ENCODE measurements at places on chromosomes 4 and X.

DNA sequence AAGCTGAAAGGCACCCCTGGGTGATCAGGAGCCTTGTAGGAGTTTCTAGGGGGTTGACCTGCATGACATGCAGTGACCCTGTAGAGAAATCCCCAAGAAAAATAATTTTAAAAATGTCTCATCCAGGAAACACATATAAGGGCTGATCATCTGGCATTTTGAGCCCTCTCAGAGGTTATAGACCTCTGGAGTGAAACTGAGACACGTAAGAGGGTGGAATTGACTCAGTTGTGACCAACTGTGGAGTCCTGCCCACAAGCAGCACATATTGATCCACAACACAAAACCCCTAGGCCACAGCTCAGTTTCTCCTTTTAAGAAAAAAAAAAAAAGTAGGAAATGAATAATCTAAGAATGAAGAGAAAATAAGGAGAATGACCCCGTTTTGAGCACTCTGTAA, 32.5 kb upstream of the MTMR8 start:
- DNase-seq = no peak

DNA sequence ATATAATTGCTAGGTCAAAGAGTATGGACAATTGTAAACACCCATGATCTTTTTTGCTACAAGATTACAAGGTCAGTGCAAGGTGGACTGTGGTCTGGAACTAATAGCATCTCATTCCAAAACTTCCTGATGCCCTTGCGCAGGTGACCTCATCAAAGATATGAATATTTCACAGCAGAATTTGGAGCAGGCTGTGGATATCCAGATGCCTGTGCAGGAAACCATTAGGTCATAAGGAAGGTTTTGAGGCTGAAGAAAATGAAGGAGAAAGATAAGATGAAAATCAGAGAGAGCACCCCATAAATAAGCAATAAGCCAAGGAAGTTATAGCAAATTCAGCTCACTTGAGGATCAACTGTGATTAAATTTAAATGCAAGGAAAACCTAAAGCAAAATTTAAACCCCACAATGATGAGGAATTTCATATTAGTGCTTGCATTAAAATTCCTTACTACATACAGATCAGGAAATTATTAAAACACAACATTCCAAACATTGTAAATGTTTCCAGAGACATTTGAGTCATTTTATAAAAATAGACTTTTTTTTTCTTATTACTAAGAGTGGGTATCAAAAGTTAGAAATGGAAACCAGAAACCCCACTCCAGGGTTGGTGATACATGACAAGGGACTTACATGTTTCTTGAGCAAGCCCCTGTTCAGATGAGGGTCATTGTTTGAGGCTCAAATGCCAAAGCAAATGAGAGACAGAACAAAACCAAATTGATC, 100.7 kb upstream of the FAM9C start:
- DNase-seq = no peak

GRCh38 chr4:158807691-158808090, 38.9 kb downstream of the FNIP2 start:
- DNase-seq = no peak

- DNase-seq = no peak
Measured at GRCh38 chrX:119880552-119881437, 9.2 kb downstream of the NDUFA1 start.

DNA sequence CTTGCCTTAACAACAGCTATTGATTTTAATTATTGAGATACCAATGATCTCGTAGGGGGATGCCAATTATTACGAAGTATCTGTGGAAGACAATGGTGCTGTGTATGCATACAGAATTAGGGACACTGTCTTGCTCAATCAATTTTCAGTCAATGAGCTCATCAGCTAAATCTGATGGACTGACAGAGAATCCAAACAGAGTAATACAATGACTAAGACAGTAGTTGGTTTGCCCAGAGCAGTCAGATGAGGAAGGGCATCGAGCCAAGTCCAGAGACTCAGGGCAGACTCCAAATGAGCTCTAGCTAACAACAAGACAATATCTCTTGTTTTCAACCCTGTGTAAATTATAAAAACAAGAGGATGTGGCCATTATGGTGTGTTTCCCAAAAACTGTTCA, 14.7 kb upstream of the GSX2 start:
- DNase-seq = no peak

DNA sequence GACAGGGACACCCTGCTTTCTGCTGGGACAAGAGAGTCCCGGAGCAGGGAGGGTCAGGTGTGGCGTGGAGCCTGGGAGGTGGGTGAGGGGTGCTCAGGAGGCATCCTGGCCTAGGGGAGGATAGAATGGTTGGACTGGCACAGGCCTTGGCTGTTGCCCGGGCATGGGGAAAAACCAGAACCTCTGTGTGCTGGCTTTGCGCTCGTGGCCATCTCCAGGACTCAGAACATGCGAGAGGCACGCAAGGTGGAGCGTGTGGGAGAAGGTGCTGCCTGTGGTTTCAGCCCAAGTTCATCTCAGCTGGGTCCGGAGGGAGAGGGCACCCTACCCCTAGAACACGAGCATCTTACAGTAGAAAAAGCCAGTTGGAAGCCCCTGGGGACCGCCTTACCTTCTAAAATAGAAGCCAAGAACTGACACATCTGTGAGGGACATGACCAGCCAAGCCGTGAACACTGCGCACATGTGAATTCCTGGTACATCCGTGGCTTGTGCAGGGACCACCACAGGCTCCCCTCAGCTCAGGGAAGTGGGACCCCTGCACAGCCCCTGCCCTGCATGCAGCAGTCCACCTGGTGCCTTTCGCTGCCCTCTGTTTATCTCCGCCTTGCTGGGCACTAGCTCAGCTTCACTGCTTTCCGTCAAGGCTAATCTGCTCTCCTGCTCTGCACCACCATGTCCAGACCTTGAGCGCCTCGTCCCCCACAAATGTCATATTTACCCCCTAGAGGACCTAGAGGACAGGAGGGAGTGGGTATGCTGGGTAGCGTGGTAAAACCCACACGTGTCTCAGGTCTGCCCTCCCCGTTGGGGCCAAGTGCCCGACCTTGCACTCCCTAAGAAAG, 13.5 kb downstream of the MSANTD1 start:
- no peak for DNase-seq

DNA sequence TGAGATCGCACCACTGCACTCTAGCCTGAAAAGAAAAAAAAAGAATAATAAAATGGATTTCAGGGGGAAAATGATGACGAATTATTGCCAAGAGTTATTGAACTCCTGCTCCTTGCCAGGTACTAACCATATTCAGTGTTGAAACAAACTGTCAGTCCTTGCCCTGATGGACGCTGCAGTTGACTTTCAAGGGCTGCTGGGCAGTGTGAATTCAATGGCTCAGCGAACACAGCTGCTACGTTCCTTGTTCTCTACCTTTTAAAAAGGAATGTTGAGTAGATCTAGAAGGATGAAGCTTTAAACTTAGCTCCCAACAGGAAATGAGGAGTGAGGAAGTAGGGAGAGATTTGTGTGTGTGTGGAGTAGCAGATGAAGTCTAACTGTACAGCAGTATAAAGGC, 2.7 kb downstream of the LIMCH1 start:
- no peak for DNase-seq

GRCh38 chr4:147831551-147832171, 99.8 kb downstream of the ARHGAP10 start:
- no peak for DNase-seq

GRCh38 chr4:123825596-123826291, 429.1 kb downstream of the SPRY1 start:
- no peak for DNase-seq

DNA sequence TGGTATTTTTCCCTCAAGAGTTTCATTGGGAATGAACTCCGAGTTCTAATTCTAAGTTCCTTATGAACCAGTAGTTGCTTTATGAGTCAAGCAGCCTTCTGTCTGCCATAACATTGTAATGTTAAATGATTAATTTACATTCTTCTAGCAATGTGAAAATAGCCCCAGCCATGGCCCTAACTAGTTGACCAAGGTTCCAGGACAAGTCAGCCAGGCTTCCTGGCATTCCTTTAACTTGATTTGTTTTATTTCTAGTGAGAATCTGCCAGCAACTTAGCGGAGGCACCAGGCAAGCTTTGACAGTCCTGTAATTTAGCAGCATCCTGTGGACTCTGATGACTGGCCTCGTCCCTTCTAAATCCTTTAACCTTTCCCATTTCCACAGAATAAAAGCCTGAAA, 69.0 kb downstream of the GLRA2 start:
- no peak for DNase-seq

GRCh38 chrX:129690435-129690834, 35.7 kb upstream of the APLN start:
- no peak for DNase-seq

DNA sequence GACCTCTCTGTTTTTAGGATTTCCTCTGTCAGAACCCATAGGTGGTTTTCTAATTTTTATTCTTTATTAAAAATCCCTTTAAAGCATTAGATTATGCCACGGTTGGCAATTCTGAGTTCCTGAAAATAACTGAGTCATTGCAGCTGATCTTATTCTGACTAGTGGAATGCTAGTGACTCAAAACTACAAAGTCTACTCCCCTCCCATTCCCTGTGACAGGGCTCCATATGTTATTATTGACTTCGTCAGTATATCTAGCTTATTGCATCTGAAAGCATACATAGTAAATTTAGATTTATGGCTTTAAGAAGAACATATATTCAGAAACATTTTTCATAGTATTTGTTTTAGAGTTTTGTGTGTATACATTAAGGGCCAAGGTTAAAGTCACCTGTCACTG, 38.5 kb downstream of the HERC3 start:
- DNase-seq = no peak

DNA sequence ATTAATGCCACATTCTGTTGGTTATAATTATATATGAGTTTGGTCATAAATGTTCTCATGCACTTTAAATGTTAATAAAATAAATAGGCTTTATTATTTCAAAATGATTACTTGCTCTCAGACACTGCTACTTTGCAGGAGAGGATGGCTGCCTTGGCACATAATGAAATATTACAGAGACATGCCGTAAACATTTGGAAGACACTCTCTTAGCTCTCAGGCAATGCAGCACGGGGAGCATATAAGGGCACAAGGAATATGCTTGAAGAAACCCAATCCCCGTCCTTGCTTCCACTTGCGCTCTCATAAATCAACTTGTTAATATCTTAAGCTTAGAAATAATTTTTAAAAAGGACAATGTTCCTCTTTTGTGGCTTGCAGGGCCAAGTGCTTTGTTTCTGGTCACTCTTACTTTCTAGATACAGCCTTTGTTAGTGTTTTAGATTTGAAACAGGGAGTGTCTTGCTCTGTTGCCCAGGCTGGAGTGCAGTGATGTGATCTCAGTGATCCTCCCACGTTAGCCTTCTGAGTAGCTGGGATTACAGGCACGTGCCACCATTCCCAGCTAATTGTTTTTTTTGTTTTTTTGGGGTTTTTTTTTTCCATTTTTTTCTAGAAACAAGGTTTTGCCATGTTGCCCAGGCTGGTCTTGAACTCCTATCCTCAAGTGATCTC, 445.0 kb downstream of the SPRY1 start:
- DNase-seq = peak; percentile 24

DNA sequence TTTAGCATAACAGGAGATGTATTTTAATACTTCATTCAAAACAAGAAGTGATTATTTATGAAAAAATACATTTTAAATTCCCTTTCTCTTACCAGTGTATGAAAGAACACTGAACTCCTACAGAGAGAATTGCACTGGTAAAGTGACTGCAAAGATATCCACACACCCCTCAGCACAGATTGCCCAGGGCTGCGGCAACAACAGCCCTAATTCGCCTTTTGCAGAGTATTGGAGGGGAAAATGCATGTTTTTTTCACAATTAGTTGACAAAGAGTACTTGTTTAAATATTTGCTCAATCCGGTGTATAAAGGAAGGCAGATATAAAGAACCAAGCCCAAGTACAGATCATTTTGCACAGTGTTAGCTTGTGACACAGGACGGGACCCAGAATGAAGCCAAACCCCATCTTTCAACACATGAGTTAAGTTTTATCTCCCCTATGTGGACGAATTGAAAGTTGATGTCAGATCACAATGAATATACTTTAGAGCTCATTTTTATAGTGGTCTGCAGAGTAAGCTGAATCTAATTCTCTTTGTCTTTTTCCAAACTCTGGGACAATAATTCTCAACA, 551.4 kb upstream of the IGFBP7 start:
- DNase-seq = no peak

- no peak for DNase-seq
Measured at GRCh38 chr4:123105026-123105420, 182.6 kb upstream of the NUDT6 start.

- no peak for DNase-seq
Measured at GRCh38 chr4:86544310-86544966, 49.7 kb upstream of the PTPN13 start.

DNA sequence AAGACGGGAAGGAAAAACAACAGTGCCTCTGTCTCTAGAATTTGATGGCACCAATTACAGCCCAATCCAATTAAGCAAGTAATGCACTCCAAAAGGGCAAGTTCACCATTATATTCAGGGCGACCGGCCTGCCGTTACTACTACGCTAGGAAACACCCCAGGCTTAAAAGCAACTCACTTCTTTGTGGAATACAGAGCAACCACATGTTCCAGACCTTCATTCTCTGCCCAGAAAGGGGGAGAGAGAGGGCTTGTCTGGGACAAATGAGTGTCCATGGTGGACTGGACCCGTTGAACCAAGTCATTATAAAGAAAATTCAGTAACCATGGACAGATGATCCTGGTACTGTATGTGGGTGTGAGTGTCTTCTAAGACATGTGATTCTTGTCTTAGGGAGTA, 1.6 kb downstream of the KDR start:
- DNase-seq = no peak

- DNase-seq = no peak
Measured at GRCh38 chr4:48127231-48127630, 6.8 kb downstream of the TXK start.

GRCh38 chrX:133390676-133391075, 24.6 kb downstream of the GPC4 start:
- DNase-seq = no peak

DNA sequence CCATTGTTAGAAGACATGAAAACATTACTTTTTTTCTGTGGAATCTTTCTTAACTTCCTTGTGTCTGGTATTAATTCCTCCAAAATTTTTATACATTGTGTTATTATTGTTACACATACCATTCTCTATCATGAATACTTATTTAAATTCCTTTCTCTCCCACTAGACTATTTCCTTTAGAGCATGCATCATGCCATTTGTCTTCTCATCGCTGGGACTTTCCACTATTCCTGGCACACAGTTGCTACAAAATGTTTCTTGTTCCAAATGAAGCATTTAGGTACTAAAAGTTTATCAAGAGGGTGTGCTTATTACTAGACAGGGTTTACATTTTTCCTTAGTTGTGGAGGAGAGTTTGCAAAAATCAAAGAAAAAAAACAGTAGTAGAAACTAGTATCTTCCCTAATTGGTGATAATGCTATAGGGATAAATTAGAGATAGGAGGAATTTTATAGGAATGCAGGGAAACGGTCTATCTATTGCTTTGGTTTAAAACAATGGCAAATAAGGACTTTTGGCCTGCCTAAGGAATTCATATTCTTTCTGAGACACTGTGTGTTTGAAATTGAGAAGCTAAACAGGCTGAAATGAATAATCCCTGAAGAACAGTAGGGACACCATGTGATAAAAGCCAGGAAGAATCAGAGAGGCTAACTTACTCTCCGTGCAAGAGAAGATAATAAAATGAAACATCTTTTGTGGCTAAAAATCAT, 187.5 kb upstream of the TBC1D9 start:
- no peak for DNase-seq

- DNase-seq = no peak
Measured at GRCh38 chr4:82782626-82783345, 15.8 kb downstream of the SCD5 start.

Measured in spinal cord (tissue), 10 donors.